ENCODE measurements at places on chromosomes 1 and 21.
A peak's percentile ranks its signal among the peaks of the same experiment; 100 is the strongest.

GRCh38 chr1:185911978-185912377 is 177.8 kb downstream of the HMCN1 start:
- H3K36me3 ChIP-seq, result no peaks in the 10 kb centered on the region
- H3K27me3 ChIP-seq, result peaks cover 4% of the 10 kb centered on the region
- H3K4me1 ChIP-seq, result no peaks in the 10 kb centered on the region
- no peak overlapping the region for H3K4me3 ChIP-seq
- DNase-seq, result no peak
- H3K27ac ChIP-seq, result no peak overlapping the region

DNA sequence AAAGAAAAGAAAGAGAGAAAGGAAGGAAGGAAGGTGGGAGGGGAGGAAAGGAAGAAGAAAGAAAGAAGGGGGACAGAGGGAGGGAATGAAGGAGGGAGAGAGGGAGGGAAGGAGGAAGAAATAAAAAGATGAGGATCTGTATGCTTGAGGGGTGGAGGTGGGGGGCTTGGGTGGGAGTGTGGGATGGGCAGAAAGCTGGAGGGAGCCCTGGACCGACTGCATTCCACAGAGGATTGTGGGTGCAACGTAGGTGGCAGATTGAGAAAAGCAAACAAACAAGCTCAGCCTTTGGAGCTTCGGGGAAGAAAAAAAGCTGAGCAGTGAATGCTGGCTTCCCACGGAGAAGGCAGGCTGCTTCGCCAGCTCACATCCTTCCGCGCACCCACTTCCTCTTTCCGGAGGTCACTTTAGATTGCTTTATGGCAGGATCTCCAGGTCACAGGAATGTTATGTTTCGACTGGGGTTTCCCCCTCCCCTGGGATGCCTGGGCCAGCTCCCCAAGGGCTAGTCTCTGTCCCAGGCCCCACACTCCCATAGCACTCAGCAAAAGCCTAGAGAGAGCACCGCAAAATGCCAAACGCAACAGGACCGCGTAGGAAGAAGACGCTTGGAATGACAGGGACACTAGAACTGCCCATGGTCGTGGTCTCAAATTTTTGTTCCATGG is 20.7 kb upstream of the LGALS8 start:
- peak overlapping the region; percentile 8 for H3K27ac ChIP-seq
- H3K4me3 ChIP-seq, result peak overlapping the region; percentile 50
- H3K27me3 ChIP-seq, result peaks cover 5% of the 10 kb centered on the region
- no peaks in the 10 kb centered on the region for H3K36me3 ChIP-seq

DNA sequence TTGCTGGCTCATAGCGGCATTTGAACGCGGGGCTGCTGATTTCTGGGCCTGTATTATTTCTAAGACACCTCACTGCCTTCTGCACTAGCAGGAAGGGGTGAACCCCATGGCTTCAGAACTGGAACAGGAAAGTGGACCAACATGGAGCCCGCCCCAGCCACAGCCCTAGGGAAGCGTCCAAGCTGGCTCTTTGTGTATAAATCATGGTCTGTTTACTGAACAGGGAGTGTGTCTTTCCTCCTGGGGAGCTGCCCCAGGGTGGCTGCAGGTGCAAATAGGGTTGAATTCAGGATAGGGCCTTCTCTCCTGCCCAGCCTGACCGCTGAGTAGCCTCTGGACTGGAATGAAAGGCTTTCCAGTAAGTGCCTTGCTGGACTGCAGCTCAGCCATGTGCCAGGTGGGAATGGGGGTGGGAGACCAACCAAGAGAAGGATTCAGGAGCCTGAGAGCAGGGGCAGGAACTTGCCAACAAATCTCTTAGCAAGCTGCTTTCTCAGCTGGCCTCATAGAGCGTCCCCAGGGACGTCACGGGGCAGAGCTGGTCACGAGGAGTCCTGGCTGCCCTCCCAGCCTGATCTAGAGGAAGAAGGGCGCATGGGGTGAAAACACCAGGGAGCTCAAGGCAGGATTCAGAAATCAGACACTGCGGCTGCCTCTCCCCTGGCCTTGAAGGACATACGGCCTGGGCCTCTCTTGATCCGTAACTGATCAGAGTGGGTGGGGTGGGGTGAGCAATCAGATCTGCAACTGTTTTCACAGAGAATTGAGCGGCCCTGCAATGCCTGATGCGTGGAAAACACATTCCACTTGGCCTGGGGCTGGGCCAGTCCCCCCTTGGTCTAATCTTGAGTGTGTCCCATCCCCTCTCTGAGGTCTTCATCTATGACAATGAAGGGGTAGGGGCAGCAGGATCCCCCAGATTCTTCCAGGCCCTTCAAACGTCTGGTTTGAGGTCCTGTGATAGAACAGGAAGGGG is 56.5 kb upstream of the SELENON start:
- H3K27me3 ChIP-seq, result no peaks in the 10 kb centered on the region
- no peak for DNase-seq
- no peak overlapping the region for H3K27ac ChIP-seq
- H3K4me3 ChIP-seq, result no peak overlapping the region
- peaks cover 1% of the 10 kb centered on the region for H3K36me3 ChIP-seq

GRCh38 chr1:113388621-113389358 is 1.5 kb upstream of the MAGI3 start:
- peak overlapping the region; percentile 87 for H3K4me3 ChIP-seq
- H3K36me3 ChIP-seq, result no peaks in the 10 kb centered on the region
- no peak overlapping the region for H3K27ac ChIP-seq
- peaks cover 13% of the 10 kb centered on the region for H3K27me3 ChIP-seq
- DNase-seq, result no peak

DNA sequence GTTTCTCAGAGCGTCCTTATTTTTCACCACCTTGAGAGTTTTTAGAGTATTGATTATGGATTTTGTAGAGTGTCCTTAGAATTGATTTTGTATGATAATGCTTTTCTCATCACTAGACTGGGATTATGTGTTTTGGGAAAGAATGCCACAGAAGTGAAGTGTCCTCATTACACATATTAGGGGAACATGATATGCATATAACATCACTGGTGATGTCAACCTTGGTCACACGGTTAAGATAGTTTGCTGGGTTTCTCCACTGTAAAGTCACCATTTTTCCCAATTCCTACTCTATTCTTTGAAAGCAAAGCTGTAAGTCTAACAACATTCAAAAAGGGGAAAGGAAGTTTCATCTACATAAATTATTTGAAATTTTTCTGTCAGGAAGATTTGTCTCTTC is 39.6 kb upstream of the PALMD start:
- DNase-seq, result no peak
- H3K4me1 ChIP-seq, result peaks cover 3% of the 10 kb centered on the region
- H3K27ac ChIP-seq, result no peak overlapping the region
- no peaks in the 10 kb centered on the region for H3K36me3 ChIP-seq
- H3K27me3 ChIP-seq, result peaks cover 5% of the 10 kb centered on the region

DNA sequence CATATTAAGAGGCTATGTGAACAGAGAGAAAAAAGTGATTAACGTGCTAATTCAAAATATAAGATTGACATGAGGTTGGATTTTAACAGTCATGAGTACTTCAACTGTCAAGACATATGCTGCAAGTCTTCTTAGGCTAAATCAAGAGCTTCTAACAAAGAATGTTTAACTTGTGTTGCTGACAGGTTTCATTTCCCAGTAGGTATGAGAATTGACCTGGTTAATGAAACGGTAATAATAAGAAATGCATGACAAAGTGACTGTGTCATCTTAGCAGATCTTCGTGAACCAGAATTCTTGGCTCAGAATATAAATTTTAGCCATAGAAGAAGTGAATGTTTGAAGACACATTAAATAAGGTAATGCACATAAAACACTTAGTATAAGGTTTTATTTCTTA is 132.6 kb upstream of the PTGFR start:
- no peak overlapping the region for H3K27ac ChIP-seq
- H3K27me3 ChIP-seq, result peaks cover 11% of the 10 kb centered on the region
- H3K4me1 ChIP-seq, result no peaks in the 10 kb centered on the region
- DNase-seq, result no peak

- no peak overlapping the region for H3K27ac ChIP-seq
- no peak overlapping the region for H3K4me3 ChIP-seq
- DNase-seq, result no peak
Measured at GRCh38 chr1:110771245-110772022, 96.7 kb upstream of the KCNA3 start.

GRCh38 chr1:209672705-209673630 is 2.2 kb upstream of the G0S2 start:
- H3K27me3 ChIP-seq, result peaks cover 47% of the 10 kb centered on the region
- H3K36me3 ChIP-seq, result peaks cover 11% of the 10 kb centered on the region
- H3K27ac ChIP-seq, result peak overlapping the region; percentile 65
- DNase-seq, result peak; percentile 44
- H3K4me3 ChIP-seq, result no peak overlapping the region

DNA sequence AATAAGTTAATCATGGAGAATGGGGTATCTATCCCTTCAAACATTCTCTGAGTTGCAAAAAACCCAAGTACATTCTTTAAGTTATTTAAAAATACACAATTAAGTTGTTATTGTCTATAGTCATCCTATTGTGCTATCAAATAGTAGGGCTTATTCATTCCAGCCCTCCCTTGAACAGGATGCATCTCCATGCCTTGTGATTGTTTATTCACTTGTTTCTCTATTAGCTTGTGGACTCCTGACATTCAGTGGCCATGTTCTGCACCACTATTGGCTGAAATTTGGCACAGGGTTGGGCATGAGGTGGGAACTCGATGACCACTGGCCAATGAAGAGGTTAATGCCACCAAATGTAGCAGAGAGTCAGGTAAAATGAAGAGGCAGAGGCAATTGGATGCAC is 272.8 kb downstream of the TNR start:
- no peak overlapping the region for H3K27ac ChIP-seq
- no peaks in the 10 kb centered on the region for H3K36me3 ChIP-seq
- H3K27me3 ChIP-seq, result peaks cover 5% of the 10 kb centered on the region
- no peak for DNase-seq
- H3K4me1 ChIP-seq, result no peaks in the 10 kb centered on the region

DNA sequence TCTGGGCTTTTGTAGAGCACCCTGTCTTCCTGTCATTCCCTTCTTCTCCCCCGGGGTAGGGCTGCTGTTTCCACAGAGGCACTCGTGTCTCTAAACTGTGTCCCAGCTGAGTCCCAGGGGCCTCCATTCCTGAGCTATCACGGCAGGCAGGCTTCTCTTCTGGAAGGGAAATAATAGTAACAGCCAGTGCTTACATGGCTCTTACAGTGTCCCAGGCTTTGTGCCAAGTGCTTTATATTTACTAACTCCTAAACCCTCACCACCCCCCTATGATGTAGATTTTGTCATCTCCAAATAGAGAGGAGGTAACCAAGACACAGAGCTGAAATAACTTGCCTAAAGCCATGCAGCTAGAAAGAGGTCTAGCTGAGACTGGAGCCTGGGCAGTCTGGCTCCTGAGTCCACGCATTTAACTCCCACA is 1.4 kb upstream of the CELF3 start:
- H3K36me3 ChIP-seq, result no peaks in the 10 kb centered on the region
- no peak overlapping the region for H3K27ac ChIP-seq

- H3K27me3 ChIP-seq, result peaks cover 28% of the 10 kb centered on the region
- peaks cover 4% of the 10 kb centered on the region for H3K36me3 ChIP-seq
- H3K4me3 ChIP-seq, result peak overlapping the region; percentile 37
- H3K27ac ChIP-seq, result peak overlapping the region; percentile 56
- peaks cover 39% of the 10 kb centered on the region for H3K4me1 ChIP-seq
- peak; percentile 69 for DNase-seq
Measured at GRCh38 chr1:9413071-9413876, 120.6 kb downstream of the SPSB1 start.

- DNase-seq, result no peak
- peaks cover 45% of the 10 kb centered on the region for H3K36me3 ChIP-seq
- H3K27ac ChIP-seq, result peak overlapping the region; percentile 95
- H3K4me1 ChIP-seq, result peaks cover 46% of the 10 kb centered on the region
Measured at GRCh38 chr1:112673592-112674439, 643 bp upstream of the MOV10 start.

GRCh38 chr1:10687782-10688408 is 108.6 kb downstream of the CASZ1 start:
- H3K27me3 ChIP-seq, result no peaks in the 10 kb centered on the region
- no peak overlapping the region for H3K27ac ChIP-seq
- H3K36me3 ChIP-seq, result no peaks in the 10 kb centered on the region
- H3K4me1 ChIP-seq, result peaks cover 10% of the 10 kb centered on the region
- H3K4me3 ChIP-seq, result no peak overlapping the region

DNA sequence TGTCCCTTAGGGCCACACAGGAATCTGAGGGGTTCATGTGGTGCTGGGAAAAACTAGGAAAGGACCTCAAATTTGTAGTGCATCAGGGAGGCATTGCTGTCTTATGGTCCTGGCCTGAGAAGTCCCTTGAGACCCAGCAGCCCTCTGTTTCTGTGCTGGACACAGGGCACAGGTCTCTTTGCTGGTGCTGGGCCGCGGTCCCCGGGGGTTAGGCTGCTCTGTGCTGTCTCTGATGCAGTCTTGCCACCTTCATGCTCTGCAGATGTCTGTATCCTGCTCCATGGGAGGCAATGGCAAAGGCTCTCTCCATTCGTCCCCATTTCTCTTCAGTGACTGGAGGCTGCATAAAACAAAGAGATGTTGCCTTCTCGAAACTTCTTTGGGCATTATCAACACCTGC is 13.0 kb downstream of the EDARADD start:
- peaks cover 7% of the 10 kb centered on the region for H3K27me3 ChIP-seq
- no peaks in the 10 kb centered on the region for H3K4me1 ChIP-seq
- H3K27ac ChIP-seq, result no peak overlapping the region
- no peak overlapping the region for H3K4me3 ChIP-seq
- H3K36me3 ChIP-seq, result no peaks in the 10 kb centered on the region

DNA sequence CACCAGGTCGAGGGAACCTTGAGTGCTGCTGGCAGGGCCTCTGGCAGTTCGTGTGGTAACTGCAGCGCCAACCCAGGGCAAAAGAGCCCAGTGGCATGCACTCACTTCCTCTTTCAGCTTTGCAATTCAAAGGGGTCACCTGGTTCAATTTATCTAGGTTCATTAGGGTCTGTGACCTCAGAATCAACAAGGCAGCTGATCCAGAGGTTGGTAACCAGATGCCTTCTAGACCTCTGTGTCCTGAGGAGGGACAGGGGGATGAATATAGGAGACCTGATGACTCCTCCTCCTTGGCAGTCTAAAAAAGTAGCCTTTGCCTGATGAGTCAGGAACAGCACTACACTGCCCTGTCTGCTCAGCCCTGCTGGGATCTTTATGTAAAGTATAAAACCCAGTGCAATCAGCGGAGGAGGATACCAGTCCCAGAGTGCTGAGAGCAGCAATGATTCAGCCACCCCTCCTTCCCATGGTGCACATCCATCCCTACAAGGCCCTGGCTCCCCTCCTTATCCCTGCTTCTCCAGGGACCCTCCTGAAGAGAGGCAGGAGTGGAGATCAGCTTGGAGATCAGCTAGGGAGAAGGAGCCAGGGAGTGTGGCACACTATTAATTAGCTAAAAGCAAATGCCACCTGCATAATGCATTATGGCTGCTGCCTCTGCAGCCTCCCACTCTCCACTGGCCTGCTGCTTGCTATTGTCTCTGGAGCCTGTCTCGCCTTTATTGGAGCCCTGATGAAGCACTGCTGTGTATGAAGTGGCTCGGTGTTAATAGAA is 11.2 kb upstream of the FMOD start:
- H3K36me3 ChIP-seq, result no peaks in the 10 kb centered on the region
- H3K4me3 ChIP-seq, result no peak overlapping the region
- H3K27ac ChIP-seq, result no peak overlapping the region

GRCh38 chr1:165474196-165474595 is 29.3 kb upstream of the RXRG start:
- peaks cover 4% of the 10 kb centered on the region for H3K27me3 ChIP-seq
- H3K27ac ChIP-seq, result no peak overlapping the region
- no peak overlapping the region for H3K4me3 ChIP-seq
- no peak for DNase-seq
